ENCODE measurements at places on chromosomes 11 and 22.

DNA sequence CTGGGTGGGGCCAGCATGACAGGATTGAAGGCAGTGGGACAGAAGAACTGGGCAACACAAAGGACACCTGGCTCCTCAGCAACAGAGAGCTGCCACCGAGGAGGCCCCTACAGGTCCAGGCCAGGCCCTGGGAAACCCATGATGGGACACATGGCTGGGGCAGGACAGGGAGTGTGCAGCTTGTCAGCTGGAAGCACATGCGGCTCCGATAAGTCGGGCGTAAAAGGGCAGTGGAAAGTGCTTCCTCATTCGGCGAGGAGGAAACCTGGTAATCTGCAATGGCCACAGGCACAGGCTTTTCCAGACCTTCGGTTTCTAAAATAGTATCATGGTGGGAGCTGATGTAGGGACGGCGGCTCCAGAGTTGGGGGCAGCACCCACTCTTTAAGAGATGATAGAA is 16.5 kb downstream of the GNAZ start:
- DNase-seq = no peak

GRCh38 chr22:17684245-17684644 is 45.7 kb downstream of the BCL2L13 start:
- DNase-seq = no peak

GRCh38 chr11:61083601-61084147 is 18.6 kb upstream of the CD5 start:
- no peak for DNase-seq

DNA sequence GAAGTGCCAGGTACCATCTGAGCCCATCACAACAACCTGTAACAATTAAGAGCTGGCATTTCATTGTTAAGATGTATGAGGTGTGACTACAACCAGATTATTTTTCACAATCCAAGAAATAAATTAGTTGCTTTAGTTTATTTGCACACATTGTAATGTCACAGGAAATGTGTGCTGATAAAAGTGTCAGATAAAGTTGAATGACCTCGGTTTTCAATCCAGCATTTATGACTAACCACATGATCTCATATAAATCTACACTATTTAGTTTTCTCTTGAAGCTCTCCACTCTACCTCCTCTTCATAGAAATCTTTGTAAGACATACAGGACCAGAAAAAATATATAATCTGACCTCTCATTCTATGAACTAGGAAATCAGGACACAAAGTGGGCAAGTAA is 166.2 kb downstream of the PGR start:
- no peak for DNase-seq

GRCh38 chr11:64352099-64352994 is 6.6 kb upstream of the RPS6KA4 start:
- DNase-seq = no peak

DNA sequence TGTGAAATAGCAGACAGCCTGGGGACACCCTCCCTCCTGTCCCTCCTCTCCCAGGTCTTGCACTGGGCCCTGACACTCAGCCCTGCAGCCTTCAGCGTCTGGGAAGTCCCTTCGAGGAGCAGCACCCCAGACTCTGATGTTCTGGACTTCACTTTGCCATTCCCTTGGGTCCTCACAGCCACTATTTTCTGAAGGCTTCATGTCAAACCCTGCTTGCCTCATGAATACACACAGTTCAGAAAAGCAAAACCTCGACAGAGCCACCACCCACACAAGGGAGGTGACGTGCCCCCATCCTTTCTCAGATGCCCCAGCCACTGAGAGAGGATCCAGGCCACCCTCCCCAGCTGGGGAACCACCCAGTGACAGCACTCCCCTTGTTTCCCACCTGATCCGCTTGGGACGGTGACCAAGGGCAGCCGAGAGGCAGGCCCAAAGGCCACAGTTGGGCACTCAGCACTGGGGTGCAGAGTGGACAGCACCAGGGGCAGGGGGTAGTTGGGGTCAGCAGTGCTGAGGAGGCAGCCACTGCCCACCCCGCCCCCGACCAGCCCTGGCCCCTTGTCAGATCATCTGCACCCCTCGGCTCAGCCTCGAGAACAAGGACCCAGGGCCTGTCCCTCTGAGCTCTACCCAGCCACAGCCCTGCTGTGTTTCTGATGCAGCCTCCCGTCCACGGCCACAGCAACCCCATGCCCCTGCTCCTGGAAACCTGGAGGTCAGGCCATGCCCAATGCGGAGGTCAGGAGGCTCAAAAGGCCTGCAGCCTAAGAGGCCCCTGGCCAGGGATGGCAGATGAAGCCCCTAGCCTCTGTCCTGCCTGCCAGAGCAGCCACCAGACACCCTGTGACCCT is 3.1 kb upstream of the TNNT3 start:
- no peak for DNase-seq

GRCh38 chr22:45775569-45776312 is 104.1 kb downstream of the ATXN10 start:
- no peak for DNase-seq

DNA sequence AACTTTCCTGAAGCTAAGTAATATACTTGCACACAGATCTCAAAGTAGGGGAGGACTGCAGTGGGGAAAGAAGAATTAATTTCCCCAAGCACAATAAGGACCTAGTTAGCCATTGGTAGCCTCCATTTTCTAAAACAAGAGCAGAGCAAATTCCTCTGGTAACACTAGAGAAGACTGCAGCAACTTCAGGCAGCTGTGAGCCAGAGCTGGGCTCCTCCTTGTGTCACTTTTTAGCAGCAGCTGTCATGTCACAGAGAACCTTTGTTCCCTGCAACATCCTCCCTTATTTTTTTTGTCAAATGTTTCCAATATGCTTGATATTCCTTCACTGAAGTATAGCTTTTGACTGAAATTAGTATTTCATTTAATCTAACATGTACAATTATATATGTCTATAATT is 54.4 kb downstream of the RRAS2 start:
- DNase-seq = no peak

DNA sequence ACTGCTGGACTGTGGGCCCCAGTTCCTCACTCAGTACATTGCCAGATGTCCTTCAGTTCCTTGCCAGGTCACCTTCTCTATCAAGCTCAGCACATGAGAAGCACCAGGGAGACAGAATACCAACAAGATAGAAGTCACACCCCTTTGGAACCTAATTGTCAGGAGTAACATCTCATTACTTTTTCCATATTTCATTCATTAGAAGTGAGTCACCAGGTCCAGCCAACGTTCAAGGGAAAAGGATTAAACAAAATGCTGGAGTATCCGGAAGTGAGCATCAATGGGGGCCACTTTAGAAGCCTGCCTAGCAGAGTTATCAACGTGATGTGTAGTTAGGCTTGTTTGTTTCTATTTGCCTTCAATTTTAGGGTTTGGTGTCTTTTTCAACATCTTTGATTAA is 569.3 kb downstream of the MIAT start:
- no peak for DNase-seq

GRCh38 chr11:324156-324555 is 3.5 kb upstream of the IFITM3 start:
- DNase-seq = no peak

- DNase-seq = no peak
These were observed 594.0 kb upstream of the TENM4 start for GRCh38 chr11:80034801-80035200.

GRCh38 chr11:43516316-43516850 is 157.7 kb downstream of the TTC17 start:
- DNase-seq = no peak

GRCh38 chr11:18765554-18765953 is 26.0 kb downstream of the PTPN5 start:
- DNase-seq = no peak

DNA sequence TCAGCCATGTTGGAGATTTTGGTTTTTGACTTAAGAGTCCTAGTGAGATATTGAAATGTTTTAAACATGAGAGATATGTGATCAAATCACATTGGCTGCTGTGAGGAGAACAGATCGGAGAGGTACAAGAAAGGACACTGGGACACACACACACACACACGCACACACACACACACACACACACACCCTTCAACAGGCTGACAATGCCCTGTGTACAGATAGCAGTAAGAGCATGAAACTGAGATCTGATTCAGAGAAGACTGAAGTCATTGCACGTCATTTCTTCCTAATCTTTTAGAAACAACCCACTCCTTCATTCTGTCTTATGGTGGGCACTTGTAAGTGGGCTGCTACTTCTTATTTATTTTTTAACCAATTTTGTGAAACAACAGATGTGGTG is 200.5 kb upstream of the E2F8 start:
- DNase-seq = no peak

GRCh38 chr11:93842461-93842860 is 8.0 kb downstream of the VSTM5 start:
- no peak for DNase-seq

DNA sequence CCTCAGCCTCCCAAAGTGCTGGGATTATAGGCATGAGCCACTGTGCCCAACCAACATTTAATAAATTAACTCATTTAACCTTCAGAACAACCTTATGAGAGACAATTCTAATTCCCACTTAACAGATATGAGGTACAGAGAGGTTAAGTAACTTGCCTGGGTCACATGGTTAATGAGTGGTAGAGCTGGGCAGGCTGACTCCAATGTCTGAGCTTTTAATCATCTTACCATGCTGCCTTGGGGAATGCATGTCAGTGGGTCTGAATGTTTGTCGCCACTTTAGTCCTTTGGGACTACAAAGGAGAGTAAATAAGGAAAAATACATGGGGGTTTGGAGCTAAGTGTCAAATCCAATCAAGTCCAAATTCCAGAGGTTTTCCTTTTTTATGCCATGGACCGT is 11.2 kb upstream of the PIK3C2A start:
- DNase-seq = no peak

DNA sequence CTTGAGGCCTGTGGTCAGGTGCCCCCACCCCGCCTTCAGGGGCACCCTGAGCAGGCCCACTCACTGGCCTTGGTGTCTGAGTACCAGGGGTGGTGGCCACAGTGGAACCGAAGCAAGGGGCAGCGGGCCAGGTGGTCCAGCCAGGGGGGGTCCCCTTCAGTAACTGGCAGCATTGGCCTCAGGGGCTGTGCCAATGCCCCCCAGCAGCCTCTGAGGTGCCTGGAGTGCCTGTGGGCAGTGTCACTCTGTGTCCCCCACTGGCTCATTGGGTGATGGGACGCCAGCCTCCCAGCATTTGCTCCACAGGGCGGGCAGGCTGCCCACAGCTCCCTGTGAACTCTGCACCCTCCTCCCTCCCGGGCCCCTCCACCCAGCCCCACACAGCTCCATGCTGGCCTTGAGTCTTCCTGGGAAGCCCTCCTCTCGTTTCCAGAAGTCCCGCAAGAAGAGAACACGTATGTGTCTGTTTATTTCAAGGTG is 29.5 kb upstream of the CARS1 start:
- DNase-seq = no peak

DNA sequence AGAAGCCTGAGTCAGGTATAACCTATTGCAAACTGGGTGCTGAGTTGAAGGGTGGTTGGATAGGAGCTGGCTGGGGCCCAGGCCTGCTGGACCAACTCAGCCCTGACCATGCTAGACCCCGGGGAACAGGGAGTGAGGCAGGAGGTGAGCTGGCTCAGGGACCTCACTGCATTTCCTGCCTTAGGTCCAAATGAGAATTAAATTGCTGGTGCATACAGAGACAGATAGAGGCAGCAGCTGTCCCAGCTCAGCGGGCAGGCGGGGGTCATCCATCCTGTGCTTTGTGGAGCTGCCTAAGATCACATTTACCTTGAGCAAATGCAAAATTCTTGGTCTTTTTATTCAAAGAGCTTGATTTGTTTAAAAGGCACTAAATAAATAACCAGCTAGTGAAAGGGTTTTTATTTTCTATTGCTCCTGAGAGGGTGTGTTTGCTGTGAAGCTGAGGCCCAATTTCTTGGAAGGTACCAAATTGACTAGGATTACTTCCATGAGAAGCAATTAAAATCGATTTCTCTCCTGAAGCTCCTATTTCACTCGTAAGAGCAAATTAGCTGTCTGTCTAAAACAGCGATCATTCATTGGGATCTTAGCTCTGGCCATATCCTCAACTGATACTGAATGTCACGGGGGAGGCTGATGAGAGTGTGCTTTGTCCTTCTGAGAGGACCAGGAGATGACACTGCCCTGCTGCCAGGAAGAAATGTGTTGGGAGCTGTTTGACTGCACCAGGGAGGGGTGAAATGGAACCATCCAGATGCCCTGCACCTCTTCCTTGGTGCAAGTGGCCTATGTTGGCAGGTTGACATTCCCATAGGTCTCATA is 24.9 kb downstream of the USH1C start:
- no peak for DNase-seq

DNA sequence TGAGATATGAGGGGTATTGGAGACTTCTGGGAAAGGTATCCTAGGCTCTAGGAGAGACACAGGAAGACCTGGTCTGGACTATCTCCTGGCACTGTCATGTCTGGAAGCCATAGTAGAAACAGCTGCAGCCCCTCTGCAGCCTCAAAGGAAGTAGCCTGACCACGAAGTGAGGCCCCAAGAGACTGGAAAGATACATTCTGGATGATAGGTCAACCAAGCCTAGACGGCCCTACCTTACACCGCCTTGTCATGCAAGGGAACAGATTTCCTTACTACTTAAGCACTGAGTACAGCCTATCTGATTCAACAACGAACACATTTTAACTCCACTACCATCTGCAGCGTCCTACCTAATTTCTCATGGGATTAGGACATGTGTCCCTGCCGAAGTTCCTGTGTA is 31.1 kb downstream of the UQCR10 start:
- DNase-seq = no peak

- DNase-seq = no peak
These were observed 15.7 kb downstream of the LGR4 start for GRCh38 chr11:27456795-27457329.

DNA sequence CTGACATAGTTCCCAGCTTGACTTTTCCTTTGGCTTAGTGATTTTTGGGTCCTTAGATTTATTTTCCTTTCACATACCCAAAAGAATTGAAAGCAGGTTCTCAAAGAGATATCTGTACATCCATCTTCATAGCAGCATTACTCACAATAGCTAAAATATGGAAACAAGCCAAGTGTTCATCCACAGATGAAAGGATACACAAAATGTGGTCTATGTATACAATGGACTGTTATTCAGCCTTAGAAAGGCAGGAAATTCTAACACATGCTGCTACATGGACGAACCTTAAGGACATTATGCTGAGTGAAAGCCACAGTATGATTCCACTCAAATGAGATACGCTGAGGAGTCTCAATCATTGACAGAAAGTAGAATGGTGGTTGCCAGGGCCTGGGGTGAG is 171.8 kb downstream of the IGLL1 start:
- DNase-seq = no peak

DNA sequence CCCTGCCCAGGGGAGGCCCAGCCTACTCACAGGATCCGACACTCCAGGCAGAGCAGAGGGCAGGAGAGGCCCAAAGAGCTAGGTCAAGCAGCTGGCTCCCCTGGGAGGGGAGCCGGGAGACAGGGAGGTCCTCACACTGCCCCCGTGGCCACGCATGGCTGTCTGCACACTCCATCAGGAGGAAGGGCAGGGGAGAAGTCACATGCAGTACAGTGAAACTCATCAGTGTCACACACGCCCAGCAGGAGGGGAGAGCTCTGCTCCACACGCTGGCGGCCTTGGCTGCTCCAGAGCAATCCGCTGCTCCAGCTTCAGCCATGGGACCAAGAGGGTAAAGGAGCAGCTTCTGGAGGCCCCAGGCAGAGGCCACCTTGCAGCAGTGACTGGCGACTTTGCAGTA is 14.3 kb downstream of the TCIRG1 start:
- peak; percentile 61 for DNase-seq

- no peak for DNase-seq
These were observed 19.5 kb downstream of the CDKN1C start for GRCh38 chr11:2865922-2866577.

All from heart left ventricle (tissue), 16 donors.